Stimulated activated CD8-positive, alpha-beta memory T cell treated with anti-CD3 and anti-CD28 coated beads, Interleukin-4, amount 100 ng/mL, for 4 hours (primary cell): ENCODE measurements at places on chromosomes 5 and 9.

- no peak for DNase-seq
Observed at GRCh38 chr9:68567565-68567964, 26.9 kb upstream of the TMEM252 start.

GRCh38 chr5:150542933-150543445, 35.1 kb downstream of the NDST1 start:
- no peak for DNase-seq

- no peak for DNase-seq
Observed at GRCh38 chr9:135746565-135746964, 44.6 kb downstream of the KCNT1 start.

DNA sequence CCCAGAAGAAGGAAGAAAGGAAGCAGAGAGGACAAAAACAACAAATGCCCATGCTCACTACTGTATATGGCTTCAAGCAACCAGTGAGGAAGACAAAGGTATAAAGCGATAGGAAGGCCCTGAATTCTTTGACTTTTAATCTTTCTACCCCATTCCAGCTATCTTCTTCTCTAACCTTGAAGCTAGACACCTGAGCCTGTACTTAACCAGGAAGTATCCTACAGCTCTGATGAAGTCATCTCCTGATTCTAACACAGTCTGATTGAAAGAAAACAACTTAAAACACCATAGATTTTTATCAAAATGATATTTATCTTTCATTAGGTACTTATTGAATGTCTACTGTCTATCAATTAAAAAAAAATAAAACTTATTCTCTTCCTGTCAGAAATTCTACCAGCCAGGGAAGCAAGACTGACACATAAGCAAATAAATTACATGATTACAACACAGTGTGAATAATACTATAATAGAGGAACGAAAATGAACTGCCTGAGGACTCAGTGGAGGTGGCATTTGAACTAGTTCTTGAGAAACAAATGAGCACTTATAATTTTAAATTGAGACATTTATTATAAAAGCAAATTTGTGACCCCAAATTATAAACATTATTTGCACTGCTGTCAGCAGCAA, 123.3 kb upstream of the ELL2 start:
- no peak for DNase-seq

DNA sequence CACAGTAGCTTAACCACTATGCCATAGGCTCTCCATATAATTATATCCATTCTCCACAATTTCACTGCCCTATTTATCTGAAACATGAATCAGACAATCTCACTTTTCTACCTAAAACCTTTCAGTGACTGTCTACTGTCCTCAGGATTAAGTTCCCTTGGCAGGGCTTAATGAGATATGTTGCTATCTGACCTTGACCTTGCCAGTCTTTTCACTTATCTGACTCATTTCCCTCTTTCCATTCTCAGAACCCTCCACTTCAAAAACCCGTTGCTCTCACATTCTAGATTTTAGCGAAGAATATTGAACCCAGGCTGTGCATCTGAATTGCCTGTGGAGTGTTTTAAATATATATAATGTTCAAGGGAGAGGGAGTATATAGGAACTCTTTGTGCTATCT, 452.1 kb upstream of the MPDZ start:
- no peak for DNase-seq

DNA sequence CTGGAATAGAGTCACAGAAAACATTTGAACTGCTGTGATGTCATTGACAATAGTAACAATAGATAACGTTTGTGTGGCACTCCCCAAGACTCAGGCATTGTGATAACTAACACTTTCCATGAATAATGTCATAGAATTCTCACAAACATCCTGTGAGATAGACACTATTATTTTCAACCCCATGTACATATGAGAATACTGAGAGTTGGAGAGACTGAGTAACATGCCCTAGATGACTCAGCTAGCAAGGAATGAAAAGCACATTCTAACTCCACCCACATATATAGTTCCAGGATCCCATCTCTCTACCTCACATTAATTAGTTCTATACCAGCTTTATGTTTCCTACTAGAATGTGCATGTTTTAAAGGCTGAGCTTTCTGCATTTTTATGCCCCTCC, 71.4 kb downstream of the ASTN2 start:
- DNase-seq, result no peak

GRCh38 chr9:69834056-69834455, 13.4 kb downstream of the CFAP95 start:
- DNase-seq, result no peak

DNA sequence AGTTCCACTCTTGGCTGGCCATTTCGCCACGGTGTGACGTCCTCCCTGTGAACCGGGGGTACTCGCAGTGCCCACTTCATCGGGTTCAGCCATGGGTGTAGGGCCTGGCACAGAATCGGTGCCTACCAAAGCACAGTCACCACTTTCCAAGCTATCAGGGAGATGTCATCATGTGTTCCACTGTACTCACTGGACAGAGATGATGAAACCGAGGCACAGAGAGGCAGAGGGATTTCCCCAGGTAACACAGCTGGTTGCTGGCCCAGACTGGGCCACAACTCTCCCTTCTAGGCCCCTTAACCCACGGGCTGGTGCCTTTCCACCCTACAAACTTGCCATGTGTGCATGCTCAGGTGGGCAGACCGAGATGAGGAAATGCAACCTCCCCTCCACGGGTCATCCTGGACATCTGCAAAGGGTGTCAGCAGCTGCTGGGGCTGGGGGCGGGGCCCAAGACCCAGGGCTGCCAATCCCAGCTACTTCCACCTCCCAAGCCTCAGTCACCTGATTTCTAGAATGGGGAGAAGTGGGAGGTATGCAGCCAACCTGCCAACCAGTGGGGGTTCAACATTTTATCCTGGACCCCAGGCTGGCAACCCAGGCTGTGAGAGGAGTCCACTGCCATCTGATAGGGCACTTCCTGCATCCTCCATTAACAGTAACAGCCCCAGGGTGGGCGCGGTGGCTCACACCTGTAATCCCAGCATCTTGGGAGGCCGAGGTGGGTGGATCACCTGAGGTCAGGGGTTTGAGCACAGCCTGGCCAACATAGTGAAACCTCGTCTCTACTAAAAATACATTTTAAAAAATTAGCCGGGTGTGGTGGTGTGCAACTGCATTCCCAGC, 893 bp upstream of the SH2D3C start:
- no peak for DNase-seq

DNA sequence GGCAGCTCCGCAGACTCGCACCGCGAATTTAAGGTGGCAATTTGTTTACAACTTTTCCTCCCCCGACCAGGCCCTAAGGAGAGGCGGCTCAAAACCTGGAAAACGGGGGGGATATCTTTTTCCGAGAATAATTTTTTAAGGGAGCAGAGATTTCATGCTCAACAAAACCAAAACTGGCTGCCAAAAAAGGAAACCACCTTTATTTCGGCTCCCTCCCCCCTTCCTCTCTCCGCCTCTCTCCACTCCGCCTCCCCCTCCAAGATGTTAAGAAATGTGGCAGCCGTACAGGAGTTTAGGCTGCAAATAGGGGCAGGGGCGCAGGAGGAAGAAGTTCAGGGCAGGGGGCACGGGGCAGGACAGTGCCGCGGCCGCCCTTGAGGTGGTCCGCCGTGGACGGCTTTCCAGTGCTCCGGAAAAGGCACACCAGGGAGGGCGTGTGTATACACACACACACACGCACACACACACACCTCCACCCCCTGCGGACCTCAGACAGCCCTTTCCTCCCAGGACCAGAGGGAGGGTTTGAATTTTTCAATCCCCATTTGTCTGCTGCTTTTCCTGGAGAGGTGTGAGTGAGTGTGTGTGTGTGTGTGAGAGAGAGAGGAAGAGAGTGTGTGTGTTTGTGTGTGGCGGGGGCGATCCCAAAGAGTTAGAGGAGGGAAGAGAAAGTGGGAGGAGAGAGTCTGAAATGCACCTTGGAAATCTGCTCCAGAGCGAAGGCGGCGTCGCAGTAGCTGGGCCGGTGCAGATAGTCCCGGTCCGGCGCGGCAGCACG, 9.1 kb downstream of the PTCH1 start:
- DNase-seq, result no peak

GRCh38 chr5:16654647-16655334, 38.0 kb upstream of the RETREG1 start:
- no peak for DNase-seq

DNA sequence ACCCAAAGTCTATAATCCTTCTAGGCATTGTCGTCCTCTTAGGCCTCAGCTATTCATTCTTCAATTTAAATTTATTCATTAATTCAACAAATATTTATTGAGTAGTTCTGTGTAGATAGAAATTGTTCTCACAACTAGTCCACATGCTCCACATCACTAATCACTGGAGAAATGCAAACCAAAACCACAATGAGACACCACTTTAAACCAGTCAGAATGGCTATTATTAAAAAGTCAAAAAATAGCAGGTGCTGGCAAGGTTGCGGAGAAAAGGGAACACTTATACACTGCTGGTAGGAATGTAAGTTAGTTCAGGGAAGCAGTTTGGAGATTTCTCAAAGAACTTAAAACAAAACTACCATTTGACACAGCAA, 51.1 kb upstream of the TNFSF15 start:
- DNase-seq, result no peak

- DNase-seq, result no peak
Observed at GRCh38 chr5:77881528-77881927, 105.4 kb upstream of the TBCA start.

DNA sequence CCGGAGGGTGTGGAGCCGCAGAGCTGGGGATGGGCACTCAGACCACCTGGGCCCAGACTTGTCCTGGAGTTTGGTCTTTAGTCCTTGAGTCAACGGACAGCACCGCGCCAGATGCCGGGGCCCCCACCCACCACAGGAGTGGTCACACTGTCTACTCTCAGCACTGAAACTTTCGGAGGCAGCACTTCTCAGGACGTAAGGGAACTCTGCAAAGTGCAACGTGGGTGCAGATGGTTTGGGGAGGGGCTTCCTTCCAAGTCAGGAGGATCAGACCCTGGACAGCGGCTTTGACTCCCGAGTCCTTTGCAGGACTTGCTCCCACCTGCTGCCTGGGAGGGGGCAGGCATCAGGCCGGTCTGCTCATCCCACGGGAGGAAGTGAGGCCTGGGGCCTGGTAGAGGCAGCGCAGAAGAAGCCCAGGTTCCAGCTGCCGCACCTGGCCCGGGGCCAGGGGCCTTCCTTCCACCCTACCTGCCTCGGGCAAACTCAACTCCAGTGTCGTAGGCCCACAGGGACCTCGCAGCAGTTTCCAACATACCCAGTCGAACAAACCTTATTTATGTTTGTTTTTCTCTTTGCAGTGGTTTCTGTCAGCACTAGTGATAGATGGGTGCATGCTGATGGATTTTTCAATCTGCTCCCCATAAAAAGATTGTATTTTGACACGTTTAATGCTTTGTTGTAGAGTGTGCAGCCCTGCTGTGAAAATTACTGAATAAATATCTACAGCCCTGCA, 149.8 kb upstream of the PPP1R26 start:
- no peak for DNase-seq

DNA sequence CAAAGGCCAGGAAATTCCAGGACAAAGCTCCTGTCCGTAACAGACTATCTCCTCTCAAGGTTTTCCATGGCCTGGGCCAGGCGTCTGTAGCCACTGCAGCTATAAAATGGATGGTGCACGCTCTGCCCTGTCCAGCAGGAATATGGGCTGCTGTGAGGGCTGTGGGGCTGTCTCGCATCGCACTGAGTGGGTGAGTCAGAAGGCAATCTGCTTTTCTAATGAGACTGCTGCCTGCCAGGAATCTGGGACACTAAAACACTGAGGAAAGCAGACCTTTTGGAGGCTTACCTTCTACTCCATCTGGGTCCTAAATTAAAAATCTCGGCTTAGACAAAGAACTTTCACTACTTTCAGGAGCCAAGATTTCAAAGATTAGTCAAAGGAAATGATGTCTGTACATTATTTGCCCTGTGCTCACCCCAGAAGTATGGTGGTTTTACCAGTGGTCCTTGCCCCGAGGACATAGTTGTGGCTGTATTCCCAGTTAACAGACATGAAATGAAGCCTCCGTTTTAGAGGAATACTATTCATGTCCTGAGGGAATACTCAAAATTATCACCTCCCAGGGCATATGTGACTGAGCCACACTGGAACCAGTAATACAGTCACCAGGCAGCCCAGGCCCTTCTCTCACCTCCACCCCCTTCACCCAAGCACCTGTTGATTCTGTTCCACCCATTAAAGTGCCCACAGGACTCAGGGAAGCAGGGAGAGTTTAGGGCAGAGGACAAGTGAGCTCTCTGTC, 56.4 kb downstream of the PFDN1 start:
- no peak for DNase-seq

GRCh38 chr5:95881833-95882232, 59.3 kb upstream of the GLRX start:
- DNase-seq, result no peak

- no peak for DNase-seq
Observed at GRCh38 chr5:133944263-133945185, 23.9 kb downstream of the C5orf15 start.

DNA sequence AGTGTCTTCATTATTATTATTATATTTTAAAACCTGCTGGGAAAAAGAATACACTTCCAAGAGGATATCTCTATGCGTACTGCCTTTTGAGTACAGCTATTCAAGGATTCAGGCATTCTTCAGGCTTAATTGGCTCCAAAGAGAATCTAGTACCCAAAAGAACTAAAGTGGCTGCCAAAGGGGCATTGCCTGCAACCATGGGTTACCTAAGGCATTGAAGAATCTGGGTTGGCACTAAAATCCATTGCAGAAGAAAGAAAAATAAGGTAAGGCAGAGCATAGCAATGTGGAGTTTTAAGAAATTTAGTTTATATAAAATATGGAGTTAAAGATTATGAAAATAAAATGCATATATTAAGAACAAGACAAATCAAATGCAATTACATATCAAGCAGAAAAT, 223.5 kb downstream of the TMEM161B start:
- DNase-seq, result no peak

GRCh38 chr9:23731353-23731752, 94.7 kb downstream of the ELAVL2 start:
- no peak for DNase-seq

DNA sequence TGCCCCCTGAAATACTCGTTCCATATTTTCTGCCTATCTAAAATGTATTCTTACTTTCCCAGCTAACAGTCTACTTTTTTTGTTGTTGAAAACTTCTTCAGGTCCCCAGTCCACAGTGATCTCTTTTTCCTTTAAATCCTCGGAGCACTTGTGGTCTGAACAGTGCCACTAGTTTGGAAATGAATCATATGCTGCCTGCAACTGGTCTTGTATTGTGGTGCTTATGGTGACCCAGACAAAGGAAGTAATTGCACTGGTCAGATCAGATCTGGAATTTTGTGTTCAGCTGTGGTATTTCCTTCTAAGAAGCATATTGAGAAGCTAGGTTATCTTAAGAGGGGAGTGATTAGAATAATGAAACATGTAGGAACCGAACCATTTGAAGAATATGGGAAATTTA, 2.9 kb downstream of the UNC13B start:
- DNase-seq, result no peak

- no peak for DNase-seq
Observed at GRCh38 chr9:109887079-109887478, 107.1 kb downstream of the PALM2AKAP2 start.
